CD4-positive, alpha-beta T cell treated with Interleukin-6 at 100 ng/mL for 8 hours (primary cell): ENCODE measurements at places on chromosomes 5 and 9.

DNA sequence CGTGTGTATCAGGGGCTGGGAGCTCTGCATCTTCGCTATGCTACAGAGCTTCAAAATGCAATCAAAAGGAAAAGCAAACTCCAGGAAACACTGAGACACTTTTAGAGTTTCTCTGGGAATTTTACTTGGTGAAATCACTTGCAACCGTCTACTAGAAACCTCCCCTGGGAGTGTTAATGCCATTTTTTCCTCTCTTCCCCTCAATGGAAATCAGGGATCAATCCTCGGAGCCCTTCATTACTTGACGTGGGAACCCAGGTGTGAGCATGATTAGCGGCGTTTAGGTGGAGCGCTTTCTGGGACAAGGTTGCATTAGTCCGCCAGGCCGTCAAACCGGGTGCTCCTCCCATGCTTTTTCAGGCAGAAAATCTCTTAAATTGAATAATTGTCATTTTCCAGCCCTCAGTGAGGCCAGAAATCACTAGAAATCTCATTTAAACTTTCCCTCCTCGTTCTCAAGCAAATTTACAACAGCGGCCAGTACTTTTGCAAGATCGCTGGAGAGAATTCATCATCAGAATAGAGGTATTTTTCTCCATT is 191.3 kb downstream of the IRX1 start:
- DNase-seq: no peak

- no peak for DNase-seq
Measured at GRCh38 chr9:76451234-76451633, 7.7 kb upstream of the GCNT1 start.

GRCh38 chr9:1881708-1882295 is 133.3 kb upstream of the SMARCA2 start:
- DNase-seq: no peak

- no peak for DNase-seq
Measured at GRCh38 chr5:111697881-111698757, 58.9 kb downstream of the NREP start.

DNA sequence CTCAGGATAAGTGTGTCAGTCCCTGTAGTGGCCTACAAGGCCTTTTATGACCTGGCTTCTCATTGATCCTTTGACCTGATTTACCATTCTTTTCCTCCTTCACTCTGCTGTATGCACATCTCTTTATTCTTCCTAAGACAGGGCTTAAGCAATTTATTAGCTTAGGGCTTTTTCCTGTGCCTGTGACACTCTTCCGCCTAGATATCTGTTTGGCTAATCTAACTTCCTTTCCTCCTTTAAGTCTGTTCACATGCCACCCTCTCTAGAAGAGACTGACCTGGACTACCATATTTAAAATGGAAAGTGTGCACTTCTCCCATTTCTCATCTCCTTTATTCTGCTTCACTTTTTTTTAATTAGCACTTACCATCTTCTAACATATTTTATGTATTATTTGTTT is 29.1 kb downstream of the FOCAD start:
- no peak for DNase-seq
